ENCODE measurements at places on chromosomes 2 and 18.

DNA sequence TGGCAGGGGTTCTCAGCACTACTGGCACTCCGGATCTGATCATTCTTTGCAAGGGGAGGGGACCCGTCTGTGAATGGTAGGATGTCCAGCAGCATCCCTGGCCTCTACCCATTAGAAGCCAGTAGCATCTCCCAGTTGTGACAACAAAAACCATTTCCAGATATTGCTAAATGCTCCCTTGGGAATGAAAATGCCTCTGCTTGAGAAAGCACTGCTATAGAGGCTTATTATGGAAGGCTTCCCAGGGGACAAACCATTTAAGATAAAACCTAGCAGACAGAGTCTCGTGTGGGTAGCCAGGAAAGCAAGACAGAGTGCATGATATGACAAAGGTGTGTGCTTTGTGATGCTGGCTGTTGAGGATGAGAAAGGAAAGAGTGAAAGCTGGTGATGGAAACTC, 273.7 kb downstream of the TMX3 start:
- no peak for DNase-seq

DNA sequence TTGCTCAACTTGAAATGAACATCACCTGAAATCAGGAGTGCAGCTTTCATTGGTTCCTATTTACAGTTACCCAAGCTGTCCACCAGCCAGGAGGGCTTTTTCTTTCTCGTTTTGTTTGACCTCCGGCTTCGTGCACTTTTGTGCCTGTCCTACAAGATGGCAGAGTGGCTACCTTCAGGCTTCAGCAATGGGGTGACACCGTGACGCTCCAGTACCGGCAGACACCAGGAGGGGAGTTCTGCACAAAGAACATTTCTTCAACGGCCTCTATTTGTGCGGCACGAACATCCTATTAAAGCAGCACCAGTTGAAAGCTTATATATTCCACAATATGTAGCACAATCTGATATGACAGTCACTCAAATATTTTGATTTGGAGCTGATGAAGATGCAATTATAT, 18.3 kb downstream of the RNASEH1 start:
- DNase-seq, result no peak

DNA sequence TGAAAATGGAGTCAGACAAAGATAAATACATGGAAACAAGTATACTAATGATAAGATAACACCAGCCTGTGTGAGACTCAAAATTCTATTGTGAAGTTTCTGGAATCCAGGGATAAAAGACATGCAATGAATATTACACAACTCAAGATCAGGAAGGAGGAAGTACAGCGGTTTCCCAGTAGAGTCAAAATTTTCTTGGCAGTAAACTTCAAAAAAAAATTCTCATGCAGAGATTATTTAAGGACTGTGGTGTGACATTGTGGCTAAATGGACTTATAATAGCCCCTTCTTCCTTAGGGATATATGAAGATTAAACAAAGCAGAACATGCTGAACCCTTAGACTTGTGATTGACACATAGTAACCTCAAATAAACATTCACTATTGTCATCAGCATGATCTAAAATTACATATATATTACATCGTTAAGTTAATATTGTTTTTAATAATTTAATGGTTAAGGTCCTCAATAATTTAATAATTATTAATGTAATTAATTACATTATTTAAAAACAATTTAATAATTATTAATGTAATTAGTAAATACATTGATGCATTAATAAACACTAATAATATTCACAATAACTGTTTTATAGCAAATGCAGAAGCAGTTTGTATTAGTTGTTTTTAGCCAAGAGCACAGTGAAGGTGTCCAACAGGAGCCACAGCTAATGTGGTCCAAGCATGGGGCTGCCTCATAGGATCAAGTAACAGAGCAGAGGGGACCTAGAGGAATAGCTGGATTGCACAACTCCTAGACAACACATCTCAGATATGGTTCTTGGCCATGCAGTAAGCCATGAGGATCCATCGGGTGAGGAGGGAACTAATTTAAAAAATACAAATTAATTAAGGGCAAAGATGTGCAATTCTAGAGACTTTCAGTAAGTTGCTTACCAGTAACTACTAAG, 77.3 kb downstream of the POLE4 start:
- DNase-seq, result no peak

- no peak for DNase-seq
Measured at GRCh38 chr18:10476338-10476791, 21.9 kb downstream of the APCDD1 start.

GRCh38 chr18:49640741-49641140, 78.9 kb downstream of the LIPG start:
- no peak for DNase-seq
